Fibroblast of the aortic adventitia (primary cell): ENCODE measurements at places on chromosomes 7 and 10. TPM values are rescaled to one million over a fixed set of nuclear protein-coding genes. Genes with fewer than 3 reads are reported as not detected.

The MYO3A gene
- not detected in 2 replicates for total RNA-seq

The FAM237B gene
- total RNA-seq = not detected in 2 replicates

GRCh38 chr10:117734731-117735405 is 192.3 kb downstream of the EMX2 start:
- no peak for DNase-seq

- no peak for DNase-seq
Observed at GRCh38 chr10:3025026-3025683, 42.2 kb upstream of the PFKP start.

DNA sequence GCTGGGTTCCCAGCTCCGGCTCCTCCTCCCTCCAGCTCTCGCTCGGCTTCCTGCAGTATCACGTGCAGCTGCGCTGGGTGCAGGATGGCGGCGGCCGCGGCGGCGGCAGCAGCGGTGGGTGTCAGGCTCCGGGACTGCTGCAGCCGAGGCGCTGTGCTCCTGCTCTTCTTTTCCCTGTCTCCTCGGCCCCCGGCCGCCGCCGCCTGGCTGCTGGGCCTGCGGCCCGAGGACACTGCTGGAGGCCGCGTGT is at the start of gene CNNM1:
TSS of gene CNNM1 (plus strand) at position 53 of the 250 bp plus-strand sequence. CDS start at position 85, 32 bp downstream.
- no peak for DNase-seq

The ZC3HAV1L gene
- total RNA-seq = 11.9 and 36.6 TPM in 2 replicates

DNA sequence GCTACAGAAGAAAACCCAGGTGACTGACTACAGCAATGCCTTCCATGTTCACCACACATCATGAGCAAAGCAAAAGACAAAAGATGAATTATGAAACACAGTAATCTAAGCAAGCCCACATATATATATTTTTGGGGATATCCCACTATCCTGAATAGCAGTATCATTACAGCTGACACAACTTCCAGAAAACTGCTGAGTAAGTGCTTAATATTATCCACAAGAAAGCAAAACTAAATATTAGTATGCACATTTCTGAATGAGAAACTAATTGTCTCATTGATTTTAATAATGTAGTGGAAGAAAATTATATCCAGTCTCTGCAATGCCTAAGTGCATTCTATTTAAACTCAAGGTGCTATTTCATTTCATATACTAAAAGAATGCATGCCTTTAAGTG is 14.5 kb upstream of the SLC35G1 start:
- no peak for DNase-seq

- DNase-seq = no peak
Observed at GRCh38 chr10:86348321-86349210, 18.0 kb downstream of the GRID1 start.

The SLC13A1 gene
- not detected in 2 replicates for total RNA-seq

DNA sequence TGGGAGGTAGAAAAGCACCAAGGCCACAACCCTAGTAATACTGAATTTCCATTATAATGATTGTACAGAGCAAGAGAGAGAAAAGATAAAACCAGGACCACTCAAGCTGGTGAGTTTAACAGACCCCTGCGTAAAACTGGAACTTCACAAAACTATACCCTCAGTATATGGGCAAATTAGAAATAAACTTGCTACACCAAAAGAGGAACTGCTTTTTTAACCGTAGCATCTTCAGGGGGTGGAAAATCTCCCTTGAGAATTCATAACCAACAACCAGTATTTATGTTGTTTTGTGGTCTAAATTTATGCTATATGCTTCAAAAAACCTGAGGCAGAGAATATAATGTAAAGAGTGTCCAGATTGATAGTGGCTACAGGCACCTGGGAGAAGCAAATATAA is 171.2 kb downstream of the SGMS1 start:
- DNase-seq = no peak

The SCART1 gene
- total RNA-seq = 1.6 and 13.5 TPM in 2 replicates

- no peak for DNase-seq
Observed at GRCh38 chr7:1236831-1237701, 4.4 kb downstream of the UNCX start.

DNA sequence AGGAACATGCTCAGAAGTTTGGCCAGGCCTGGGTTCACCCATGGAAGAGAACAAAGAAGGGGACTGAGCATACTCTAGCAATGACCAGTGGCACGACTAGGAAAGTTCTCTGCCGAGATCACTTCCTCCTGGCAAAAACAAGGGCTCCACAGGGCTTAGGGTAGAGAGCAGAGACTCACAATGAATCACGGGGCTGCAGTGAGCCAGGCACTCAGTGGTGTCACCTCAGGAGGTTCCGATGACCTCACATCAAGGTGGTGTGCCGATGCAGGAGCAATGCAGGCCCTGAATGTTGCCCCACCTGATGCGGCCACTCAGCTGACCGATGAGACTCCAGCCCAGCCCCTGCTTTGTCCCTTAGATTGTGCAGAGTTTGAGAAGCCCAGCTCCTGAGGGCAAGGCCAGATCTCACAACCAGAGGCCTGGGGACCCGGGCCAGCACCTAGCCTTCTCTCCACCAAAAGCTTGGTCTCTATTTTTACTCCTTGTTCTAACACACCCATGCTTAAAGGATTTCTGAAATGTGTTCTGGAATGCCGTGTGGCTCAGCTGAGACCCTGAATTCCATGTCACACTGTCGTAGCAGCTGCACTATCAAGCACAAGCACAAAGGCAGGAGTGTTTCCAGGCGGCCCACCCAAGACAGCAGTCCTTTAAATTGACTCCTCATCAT is 60.9 kb downstream of the COBL start:
- DNase-seq = no peak

GRCh38 chr10:130989670-130990232 is 321.8 kb downstream of the TCERG1L start:
- DNase-seq = no peak

The MMD2 gene
- total RNA-seq = not detected in 2 replicates

DNA sequence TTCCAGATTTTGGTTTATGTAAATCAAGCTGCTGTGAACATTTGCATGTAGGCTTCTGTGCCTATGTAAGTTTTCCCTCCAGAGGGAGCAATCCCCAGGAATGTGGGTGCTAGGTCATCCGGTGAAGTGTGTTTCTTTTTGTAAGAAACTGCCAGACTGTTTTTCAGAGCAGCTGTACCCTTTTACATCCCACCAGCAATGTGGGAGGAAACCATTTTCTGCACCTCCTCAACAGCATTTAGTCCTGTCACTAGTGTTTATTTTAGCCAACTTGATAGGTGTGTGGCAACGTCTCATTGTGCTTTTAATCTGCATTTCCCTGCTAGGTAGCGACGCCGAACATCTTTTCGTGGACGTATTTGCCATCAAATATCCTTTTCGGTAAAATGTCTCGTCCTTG is 395.7 kb upstream of the FOXK1 start:
- DNase-seq = no peak

The IKZF1 gene
- total RNA-seq = not detected in 2 replicates

The CFAP70 gene
- 1.4 and 6.1 TPM in 2 replicates for total RNA-seq

- DNase-seq = peak; percentile 37
Observed at GRCh38 chr7:133571076-133571475, 318.2 kb downstream of the EXOC4 start.

The AKR1C3 gene
- 74.2 and 169 TPM in 2 replicates for total RNA-seq

- no peak for DNase-seq
Observed at GRCh38 chr10:2130705-2131305, 393.5 kb upstream of the ADARB2 start.

The SLC26A5 gene
- not detected in 2 replicates for total RNA-seq

GRCh38 chr7:57404967-57405421 is 45.0 kb upstream of the ZNF716 start:
- no peak for DNase-seq

The CPA2 gene
- not detected in 2 replicates for total RNA-seq

The TFEC gene
- 0.16 and 0.36 TPM in 2 replicates for total RNA-seq

GRCh38 chr10:17788646-17789045 is 20.5 kb upstream of the MRC1 start:
- DNase-seq = no peak

DNA sequence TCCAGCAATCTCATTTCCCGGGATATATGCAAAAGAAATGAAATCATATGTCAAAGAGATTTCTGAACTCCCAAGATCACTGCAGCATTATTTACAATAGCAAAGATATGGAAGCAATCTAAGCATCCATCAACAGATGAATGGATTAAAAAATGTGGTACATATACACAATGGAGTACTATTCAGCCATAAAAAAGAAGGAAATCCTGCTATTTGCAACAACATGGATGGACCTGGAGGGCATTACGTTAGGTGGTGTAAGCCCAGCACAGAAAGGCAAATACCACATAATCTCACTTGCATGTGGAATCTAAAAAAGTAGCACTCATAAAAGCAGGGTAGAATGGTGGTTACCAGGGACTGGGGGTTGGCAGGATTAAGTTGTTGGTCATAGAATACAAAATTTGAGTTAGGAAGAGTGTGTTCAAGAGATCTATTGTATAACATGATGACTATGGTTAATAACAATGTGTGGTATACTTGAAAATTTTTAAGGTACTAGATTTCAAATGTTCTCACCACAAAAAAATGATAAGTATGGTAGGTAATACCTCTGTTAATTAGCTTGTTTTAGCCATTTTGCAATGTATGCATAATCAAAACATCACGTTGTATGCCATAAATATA is 32.9 kb upstream of the EIF5AL1 start:
- DNase-seq = no peak

The CLRN3 gene
- total RNA-seq = not detected in 2 replicates

- DNase-seq = peak; percentile 90
Observed at GRCh38 chr10:77501152-77501845, 136.3 kb downstream of the KCNMA1 start.

DNA sequence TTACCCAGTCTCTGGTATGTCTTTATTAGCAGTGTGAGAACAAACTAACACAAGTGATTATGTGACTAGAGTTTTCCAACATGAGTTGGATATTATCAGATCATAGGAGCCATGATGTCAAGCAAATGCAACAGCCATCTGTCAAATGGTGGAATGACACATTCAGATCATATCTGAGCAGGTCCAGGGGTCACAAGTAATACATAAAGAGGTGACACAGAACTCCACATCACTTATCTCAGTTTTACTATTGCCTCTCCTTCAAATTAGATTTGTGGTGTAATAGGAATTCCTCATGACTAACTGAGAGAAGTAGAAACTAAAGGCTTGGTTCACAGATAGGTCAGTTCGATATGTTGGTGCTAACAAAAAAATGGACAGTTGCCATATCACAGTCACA is 12.2 kb upstream of the SAMD9L start:
- DNase-seq = peak; percentile 21

The VWDE gene
- 0.08 and 0.09 TPM in 2 replicates for total RNA-seq

The DDC gene
- total RNA-seq = not detected in 2 replicates

DNA sequence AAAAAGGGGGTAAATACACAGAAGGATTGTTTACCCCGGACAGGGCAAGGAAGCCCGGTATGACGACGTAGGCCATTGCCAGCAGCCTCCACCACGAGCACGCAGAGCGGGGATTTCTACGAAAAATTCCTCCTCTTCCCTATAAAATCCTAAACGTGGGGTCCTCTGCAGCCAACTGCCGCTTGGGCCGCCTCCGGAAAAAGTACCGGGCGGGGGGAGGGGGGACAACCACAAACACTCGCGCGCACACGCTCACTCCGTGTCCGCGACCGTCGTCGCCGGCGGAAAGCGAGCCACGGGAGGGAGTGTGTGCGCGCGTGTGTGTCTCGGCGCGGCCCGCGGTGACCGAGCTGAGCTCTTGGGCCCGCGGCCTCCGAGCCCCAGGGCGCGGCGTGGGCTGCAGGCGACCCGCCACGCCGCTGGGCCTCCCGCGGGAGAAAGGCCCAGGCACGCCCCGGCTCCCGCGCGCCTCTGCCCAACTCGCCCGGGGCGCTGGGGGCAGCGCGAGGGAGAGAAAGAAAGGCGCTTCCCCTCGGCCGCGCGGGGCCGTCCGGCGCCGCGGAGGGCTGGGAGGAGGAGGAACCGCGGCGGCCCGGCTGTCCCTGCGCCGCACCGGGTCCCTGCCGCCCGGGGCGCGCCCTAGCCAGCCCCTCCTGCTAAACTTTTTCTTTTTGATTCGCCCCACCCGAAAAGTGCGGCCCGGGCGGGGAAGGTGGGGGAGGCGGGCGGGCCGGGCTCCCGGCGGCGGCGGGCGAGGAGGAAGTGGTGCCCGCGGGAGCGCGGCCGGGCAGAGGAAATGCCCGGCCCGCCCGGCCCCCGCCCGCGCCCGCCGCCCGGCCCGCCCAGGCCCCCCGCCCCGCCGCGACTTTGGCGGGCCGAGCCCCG is 1.5 kb downstream of the CTBP2 start:
- peak; percentile 58 for DNase-seq

The MKX gene
- total RNA-seq = 0.25 and 0.27 TPM in 2 replicates

GRCh38 chr7:133530682-133531081 is 277.8 kb downstream of the EXOC4 start:
- peak; percentile 91 for DNase-seq

GRCh38 chr7:131040467-131040932 is 287.2 kb upstream of the MKLN1 start:
- DNase-seq = peak; percentile 84

- peak; percentile 39 for DNase-seq
Observed at GRCh38 chr10:71812016-71812912, 38.8 kb downstream of the PSAP start.

- no peak for DNase-seq
Observed at GRCh38 chr10:75013007-75013406, 98.4 kb upstream of the SAMD8 start.

- DNase-seq = no peak
Observed at GRCh38 chr10:79930267-79930666, 18.6 kb downstream of the SFTPD start.

The SPDYE6 gene
- not detected in 2 replicates for total RNA-seq

- DNase-seq = peak; percentile 85
Observed at GRCh38 chr7:40199076-40199802, 64.4 kb downstream of the SUGCT start.

GRCh38 chr10:17428351-17429097 is 25.9 kb downstream of the ST8SIA6 start:
- DNase-seq = no peak

DNA sequence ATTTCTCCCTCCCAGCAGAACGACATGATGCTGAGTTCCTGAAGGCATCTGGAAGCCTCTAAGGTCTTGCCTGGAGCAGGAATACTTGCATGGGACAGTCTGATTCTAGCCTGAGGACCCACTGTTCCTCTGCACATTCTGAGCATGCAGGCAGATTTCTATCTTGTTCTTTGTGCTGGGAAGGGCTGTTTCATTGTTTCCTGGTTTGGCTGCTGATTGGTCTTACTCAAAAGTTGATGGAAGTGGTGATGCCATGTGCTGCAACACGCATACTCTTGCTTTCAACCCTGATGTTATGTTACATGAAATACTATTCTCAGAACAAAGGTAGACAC is 307.0 kb downstream of the GATA3 start:
- peak; percentile 55 for DNase-seq

The OR2A5 gene
- not detected in 2 replicates for total RNA-seq

- no peak for DNase-seq
Observed at GRCh38 chr10:114992189-114992775, 54.3 kb downstream of the TRUB1 start.

The CACNA2D1 gene
- 46.0 and 90.5 TPM in 2 replicates for total RNA-seq

DNA sequence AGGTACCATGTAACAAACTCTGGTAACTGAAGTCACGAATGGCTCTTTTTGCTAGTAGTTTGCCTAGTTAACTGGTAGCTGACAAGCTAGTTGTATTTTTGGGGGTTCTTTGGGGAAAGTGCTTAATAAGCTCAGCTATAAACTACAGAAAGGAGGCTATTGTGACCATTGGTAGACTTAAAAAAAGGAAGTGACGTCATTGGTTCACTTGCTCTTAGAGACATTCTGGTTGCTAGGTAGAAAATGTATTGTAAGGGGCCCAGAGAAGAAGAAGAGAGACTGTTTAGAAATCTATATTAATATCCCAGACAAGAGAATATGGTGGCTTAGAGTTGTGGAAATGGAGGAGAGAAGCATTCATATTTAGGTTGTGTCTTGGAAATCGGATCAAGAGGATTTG is 103.0 kb downstream of the NXPH1 start:
- no peak for DNase-seq

The TMEM176B gene
- total RNA-seq = 1.9 TPM in 1 of 2 replicates, not detected in the other

The NYAP1 gene
- total RNA-seq = 0.81 and 5.6 TPM in 2 replicates

- DNase-seq = no peak
Observed at GRCh38 chr7:88540012-88540411, 219.5 kb upstream of the ZNF804B start.

- no peak for DNase-seq
Observed at GRCh38 chr7:20786049-20786412, 655 bp downstream of the SP8 start.
